ENCODE measurements at places on chromosomes 16 and 17.

- no peak for DNase-seq
Measured at GRCh38 chr16:55543472-55543871, 23.0 kb upstream of the CAPNS2 start.

GRCh38 chr16:50326835-50327465, 41.8 kb downstream of the BRD7 start:
- peak; percentile 8 for DNase-seq

- DNase-seq, result no peak
Measured at GRCh38 chr16:57634171-57634570, 5.7 kb downstream of the ADGRG1 start.

- no peak for DNase-seq
Measured at GRCh38 chr16:20336955-20337354, 9.6 kb upstream of the GP2 start.

- no peak for DNase-seq
Measured at GRCh38 chr16:200388-200787, 20.1 kb downstream of the HBQ1 start.

DNA sequence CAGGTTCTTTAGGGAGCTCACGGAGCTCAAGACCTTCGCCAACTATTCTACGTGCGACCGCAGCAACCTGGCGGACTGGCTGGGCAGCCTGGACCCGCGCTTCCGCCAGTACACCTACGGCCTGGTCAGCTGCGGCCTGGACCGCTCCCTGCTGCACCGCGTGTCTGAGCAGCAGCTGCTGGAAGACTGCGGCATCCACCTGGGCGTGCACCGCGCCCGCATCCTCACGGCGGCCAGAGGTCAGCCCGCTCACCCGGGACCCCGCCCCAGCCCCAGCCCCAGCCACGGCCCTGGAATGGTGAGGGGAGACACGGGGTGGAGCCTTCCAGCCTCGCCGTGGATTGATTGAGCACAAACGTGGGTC, 13.5 kb downstream of the SARM1 start:
- DNase-seq, result no peak

DNA sequence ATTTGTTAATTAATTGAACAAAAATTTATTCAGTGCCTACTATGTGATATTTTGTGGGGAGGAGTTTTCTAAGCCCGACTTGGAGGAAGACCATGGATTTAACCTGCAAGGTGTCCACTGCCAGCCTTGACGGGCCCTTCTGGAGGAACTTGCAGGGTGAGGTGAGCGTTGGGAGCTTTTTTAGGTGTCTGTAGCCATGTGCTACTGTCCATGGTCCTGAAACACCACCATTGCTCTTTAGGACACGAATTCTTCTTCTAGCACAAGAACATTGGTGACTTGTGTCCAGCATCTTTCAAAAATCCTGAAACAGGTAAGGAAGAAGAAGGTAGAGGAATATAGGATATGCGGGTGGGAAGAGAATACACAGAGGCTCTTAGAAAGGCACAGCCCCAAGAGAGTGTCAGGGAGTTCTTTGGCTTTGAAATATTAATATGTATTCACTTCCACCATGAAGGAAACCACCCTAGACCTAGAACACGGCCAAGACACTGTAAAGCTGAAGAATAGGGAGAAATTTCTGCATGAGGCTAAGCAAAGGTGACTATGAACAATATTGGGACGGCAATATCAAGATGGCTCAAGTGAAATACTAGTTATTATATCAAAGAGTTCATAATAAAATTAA, 27.9 kb upstream of the OR4D1 start:
- DNase-seq, result peak; percentile 80

DNA sequence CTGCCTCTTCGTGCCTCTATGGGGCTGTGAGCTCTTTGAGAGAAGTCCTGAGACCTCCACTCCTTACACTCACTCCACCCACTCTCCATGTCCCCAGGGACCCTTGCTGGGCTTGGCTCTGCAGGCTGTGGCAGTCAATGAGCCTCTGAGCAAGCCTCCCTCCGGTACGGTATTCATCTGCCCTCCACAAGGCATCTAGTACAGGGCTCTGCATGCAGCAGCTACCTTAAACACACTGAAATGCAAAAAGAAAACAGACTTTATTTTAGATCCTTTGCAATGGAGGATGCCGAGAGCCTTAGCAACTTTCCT, 38.9 kb upstream of the SMPD3 start:
- DNase-seq, result no peak

GRCh38 chr16:2785101-2785991, 2.0 kb downstream of the PRSS33 start:
- no peak for DNase-seq

DNA sequence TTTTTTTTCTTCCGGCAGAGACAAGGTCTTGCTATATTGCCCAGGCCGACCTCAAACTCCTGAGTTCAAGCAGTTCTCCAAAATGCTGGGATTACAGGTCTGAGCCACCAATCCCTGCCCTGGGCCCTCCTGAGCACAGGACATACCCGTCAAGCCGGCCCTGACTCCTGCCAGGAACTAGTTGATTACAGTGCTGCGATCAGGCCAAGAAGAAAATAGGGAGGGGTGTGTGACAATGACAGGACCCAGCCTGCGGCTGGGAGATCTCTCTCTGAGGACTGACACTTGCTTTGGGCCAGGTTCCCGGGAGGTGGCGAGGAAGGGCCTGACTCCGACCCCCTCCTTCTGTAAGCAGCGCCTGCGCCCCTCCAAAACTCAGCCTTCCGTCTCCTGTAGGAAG, 276.6 kb downstream of the MRTFB start:
- no peak for DNase-seq

- no peak for DNase-seq
Measured at GRCh38 chr17:79814974-79815835, 18.3 kb upstream of the CBX8 start.

DNA sequence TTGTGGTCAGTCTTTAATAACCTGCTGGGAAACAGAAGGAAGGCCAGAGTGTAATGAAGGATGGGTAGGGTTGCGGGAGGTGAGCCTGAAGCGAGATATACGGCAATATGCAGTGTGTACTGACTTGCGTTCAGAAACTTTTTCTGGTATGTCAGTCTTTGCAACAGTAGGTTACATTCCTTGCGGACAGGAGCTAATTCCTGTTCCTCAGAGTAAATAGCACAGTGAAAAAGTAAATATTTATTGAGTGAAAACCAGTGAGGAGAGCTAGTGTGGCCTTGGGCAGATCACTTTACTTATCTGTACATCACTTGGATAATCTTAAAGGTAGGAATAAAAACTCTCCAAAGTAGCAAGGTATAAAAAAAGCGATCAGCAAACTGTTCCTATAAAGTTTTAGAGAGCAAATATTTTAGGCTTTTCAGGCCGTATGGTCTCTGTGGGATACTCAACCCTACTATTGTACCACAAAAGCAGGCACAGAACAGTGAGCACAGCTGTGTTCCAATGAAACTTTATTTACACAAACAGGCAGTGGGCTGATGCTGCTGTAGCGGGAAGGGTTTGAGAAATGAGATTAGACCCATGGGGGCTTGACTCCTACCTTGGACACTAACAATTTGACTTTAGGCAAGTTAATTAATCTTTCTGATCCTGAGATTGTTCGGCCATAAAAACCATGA, 348.0 kb downstream of the UTP18 start:
- DNase-seq, result no peak

DNA sequence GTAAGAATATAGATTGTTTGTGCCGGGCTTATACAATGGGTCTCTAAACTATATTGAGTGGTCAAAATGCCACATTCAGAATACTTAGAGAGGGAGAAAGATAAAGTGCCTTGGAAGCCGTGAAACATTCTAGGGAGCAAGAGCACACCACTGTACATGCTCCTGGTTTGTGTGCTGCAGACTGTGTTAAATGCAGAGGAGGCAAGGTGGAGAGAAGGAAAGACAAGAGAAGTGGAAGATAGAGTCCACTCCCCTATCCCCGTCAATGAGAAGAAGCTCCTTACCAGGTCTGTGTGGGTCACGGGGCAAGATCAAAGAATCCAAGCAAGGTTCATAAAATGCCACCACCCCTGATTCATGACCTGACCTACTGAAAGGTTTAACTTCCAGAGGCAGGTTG, 267.1 kb upstream of the TBX2 start:
- no peak for DNase-seq

- DNase-seq, result no peak
Measured at GRCh38 chr17:57906910-57907309, 48.3 kb downstream of the CUEDC1 start.

- no peak for DNase-seq
Measured at GRCh38 chr16:24282141-24282540, 26.0 kb downstream of the CACNG3 start.

- DNase-seq, result no peak
Measured at GRCh38 chr17:7852919-7853690, 1.8 kb upstream of the TMEM88 start.

GRCh38 chr16:3698941-3699340, 18.4 kb downstream of the TRAP1 start:
- no peak for DNase-seq

DNA sequence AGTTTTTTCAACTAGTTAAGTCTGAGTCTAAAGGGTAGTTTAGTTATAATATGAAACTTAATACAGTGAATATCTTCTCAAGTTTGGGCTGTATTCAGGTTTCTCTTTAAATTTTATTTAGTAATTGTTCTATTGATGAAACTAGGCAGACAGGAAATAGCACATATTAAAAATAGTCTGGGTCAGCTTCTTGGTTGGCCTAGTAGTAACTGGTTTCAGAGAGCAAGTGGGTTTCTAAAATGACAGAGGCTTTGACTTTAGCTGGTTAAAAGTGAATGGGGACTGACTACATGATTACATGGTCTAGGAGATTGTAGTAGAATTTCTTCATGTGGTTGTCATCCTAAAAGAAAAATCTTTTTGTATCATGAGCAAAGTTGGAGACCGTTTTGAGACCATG, 46.8 kb downstream of the OMG start:
- no peak for DNase-seq

DNA sequence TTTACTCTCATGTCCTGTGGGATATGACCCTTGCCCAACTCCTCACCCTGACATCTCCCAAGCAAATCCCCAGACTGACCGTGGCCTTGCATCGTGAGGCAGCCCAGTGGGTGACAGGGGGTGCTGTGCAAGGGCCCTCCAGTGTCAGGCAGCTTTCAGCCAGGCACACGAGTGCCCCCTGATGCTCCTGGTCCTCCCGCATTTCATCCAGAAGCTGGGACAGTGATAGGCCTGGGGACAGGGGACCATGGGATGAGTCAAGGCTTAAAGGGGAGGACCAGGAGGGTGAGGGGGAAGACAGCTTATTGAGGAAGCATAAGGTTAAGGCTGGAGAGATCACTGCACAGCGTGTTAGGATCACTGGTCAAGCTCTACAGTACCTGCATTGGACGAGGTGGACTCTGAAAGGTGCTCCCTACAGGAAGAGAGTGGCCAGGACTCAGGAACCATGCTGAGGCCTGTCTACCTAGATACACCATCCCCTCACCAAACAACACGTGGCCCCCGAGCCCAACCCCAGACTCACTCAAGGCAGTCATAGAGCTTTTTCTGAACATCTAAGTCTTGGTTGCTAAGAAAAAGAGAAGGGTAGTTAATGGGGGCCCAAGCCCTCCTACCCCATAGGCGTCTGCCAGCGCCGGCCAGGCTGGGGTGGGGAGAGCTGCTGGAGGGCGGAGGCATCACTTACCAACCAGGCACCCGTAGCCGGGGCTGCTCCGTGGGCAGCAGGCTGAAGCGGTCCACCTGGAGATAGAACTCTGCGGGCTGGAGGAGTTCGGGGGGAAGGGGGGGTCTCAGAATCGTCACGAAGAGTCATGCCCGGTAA, 998 bp downstream of the ACD start:
- no peak for DNase-seq

DNA sequence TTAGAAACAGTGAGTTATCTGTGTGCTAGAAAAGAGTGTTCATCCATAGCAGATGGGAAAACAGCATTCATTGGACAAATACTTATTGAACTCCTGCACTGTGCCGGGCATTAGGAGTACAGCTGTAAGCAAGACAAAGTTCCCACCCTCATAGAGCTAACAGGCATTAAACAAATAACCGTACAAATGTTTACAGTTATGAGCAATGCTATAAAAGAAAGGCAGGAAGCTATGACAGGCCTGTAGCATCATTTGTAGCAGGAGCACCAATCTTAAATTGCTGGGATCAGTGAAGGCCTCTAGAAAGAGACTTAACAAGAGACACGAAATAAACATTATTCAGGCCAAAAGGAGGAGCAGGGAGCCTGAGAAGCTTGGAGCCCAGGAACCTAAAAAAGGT, 15.6 kb downstream of the SDR42E1 start:
- no peak for DNase-seq

DNA sequence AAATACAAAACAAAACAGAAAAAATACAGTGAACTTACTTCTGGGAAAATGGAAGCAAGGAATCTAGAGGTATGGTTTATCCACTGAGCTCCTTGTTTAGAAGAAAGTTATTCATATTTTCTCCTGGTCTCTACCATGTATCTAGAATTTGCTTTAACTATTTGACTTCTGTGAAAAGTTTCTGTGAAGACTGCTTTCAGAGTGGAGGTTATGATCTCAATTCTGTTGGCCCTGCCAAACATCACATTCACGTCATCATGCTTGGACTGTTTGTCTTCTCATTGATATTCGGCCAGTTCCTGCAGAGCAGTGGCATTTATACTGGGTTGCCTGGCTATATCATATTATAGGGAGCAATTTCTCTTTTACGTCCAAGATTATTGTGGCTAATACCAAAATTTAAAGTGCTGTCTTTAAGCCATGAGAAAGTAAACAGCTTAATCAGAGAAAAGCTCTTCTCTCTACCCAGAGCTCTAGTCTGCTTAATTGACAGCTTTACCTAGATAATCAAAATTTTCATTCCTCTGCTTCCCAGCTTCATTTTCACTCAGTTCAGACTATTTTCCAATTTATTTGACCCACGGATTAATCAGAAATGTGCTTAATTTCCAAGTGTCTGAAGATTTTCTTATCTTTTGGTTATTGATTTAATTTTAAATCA, at the start of gene ABCA8:
TSS of gene ABCA8 (minus strand) at position 212 of the 661 bp plus-strand sequence. CDS start 13,358 bp downstream, outside the sequence.
- DNase-seq, result no peak

GRCh38 chr17:75008373-75008772, 4.1 kb upstream of the MRPL58 start:
- DNase-seq, result no peak

GRCh38 chr17:71029246-71029645, 859.9 kb downstream of the KCNJ2 start:
- DNase-seq, result no peak

Measured in neuronal stem cell (in vitro differentiated cells).